NCI-H1694 (cell line): ENCODE measurements at places on chromosomes 5 and 9.

- DNase-seq: no peak
Measured at GRCh38 chr5:125486634-125487033, 740.2 kb upstream of the ZNF608 start.

GRCh38 chr5:30414078-30414477 lies 779.4 kb upstream of the CDH6 start:
- no peak for DNase-seq

GRCh38 chr9:136303066-136303824 lies 649 bp downstream of the CCDC187 start:
- no peak for DNase-seq

DNA sequence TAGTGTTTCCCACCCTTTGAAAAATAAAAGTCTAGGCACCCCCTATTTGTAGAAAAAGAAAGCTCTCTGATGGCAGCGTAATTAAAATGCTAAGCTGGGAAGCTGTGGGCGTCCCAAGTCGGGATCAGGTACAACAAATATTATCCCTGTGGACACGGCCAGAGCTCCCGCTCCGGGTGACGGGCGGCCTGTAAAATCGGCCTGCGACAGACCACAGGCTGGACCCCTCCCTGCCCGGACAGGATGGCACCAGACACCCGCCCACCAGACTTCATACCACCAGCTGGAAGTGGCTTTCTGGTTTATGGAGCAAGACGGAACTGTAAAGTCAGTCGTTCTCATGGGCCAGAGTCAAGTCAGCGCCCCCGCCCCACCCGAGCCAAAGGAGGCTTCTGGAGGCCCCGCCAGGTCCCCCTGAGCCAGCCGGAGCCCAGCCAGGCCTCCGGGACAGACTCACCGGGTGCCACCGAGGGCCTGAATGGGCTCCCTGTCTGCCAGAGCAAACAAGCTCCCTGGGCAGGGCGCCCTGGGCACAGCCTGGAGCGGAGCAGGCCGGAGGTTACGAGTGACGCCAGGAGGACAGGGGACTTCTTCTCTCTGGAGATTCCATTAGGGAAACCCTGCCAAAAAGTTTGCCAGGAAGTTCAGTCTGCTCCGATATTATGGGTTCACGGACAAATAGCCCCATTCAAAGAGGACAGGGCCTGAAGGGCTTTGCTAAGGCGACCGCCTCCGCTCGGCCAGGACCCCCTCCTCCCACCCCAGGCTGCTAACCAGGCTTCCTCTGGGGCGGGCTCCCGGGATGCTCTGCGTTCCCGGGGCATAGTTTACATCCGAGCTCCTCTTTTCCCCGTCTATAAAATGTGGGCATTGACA lies 173.7 kb downstream of the ERCC6L2 start:
- no peak for DNase-seq

- DNase-seq: no peak
Measured at GRCh38 chr5:176692839-176693476, 45.7 kb downstream of the TSPAN17 start.

DNA sequence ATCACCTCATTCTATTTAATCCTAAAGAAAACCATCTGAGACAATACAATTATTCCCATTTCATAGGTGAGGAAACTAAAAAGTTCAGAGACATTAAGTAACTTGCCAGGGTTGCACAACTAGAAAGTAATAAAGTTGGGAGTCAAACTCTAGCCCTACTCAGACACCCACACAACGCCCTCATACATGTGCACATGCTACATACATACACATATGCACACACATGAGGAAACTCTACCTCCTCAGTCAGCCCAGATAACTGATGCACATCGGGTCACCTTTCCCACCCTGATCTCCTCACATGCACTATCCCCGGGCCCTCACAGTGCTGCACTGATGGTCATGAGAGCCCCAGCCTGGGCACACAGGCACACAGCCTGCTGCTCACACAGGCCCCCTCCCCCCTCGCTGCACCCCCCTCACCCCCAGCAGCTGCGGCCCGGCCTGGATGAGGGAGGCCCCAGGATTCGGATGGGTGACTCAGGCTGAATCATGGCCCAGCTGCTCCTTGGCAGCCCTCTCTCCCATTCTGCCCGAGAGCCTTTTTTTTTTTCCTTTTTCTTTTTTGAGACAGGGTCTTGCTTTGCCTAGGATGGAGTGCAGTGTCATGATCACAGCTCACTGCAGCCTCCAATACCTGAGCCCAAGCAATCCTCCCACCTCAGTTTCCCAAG lies 5.0 kb upstream of the GPRIN1 start:
- DNase-seq: peak; percentile 56
